ENCODE measurements at places on chromosomes 12 and 14. TPM values are rescaled to one million over a fixed set of nuclear protein-coding genes. Genes with fewer than 3 reads are reported as not detected.

Gene TSPAN11
- polyA plus RNA-seq, result 1.8 TPM

Gene SPTB
- polyA plus RNA-seq, result 0.64 TPM

Gene ANO4
- not detected for polyA plus RNA-seq

Gene CMA1
- 1.2 TPM for polyA plus RNA-seq

Gene PRKD1
- 2.3 TPM for polyA plus RNA-seq

Gene CDKN1B
- 43.8 TPM for polyA plus RNA-seq

Gene DBX2
- polyA plus RNA-seq, result not detected

Gene GPR132
- 0.60 TPM for polyA plus RNA-seq

Gene ACOT6
- polyA plus RNA-seq, result not detected

Gene GPR135
- not detected for polyA plus RNA-seq

Gene KRT82
- polyA plus RNA-seq, result not detected

Gene RASAL1
- polyA plus RNA-seq, result 10.5 TPM

Gene TMEM179
- polyA plus RNA-seq, result 4.2 TPM

Gene IL22
- polyA plus RNA-seq, result 1.2 TPM

Gene TMEM63C
- 6.5 TPM for polyA plus RNA-seq

Gene OR2AP1
- polyA plus RNA-seq, result not detected

Gene AGAP2
- polyA plus RNA-seq, result 0.46 TPM

Gene B3GNT4
- polyA plus RNA-seq, result 0.46 TPM

Gene BICDL1
- 6.7 TPM for polyA plus RNA-seq

Gene TAS2R8
- not detected for polyA plus RNA-seq

Gene CEP128
- 2.7 TPM for polyA plus RNA-seq

Gene SLC6A13
- polyA plus RNA-seq, result not detected

Gene TXNRD1
- polyA plus RNA-seq, result 89.2 TPM

Gene PRKAB1
- 52.3 TPM for polyA plus RNA-seq

Gene PNP
- 104 TPM for polyA plus RNA-seq

Gene DLGAP5
- polyA plus RNA-seq, result 1.2 TPM

Gene SLCO1B1
- not detected for polyA plus RNA-seq

Gene APOF
- not detected for polyA plus RNA-seq

Gene ASIC1
- polyA plus RNA-seq, result 1.6 TPM

Gene ADAM21
- polyA plus RNA-seq, result not detected

Gene KRT72
- not detected for polyA plus RNA-seq

Gene LPAR5
- polyA plus RNA-seq, result 4.2 TPM

Gene TMEM121
- polyA plus RNA-seq, result not detected

Gene FGF6
- not detected for polyA plus RNA-seq

Gene MED6
- polyA plus RNA-seq, result 15.0 TPM

Gene KERA
- not detected for polyA plus RNA-seq

Gene GNG2
- polyA plus RNA-seq, result 18.4 TPM

Gene KLRF1
- polyA plus RNA-seq, result not detected

Gene CIDEB
- 7.2 TPM for polyA plus RNA-seq

Gene TIGAR
- 7.1 TPM for polyA plus RNA-seq

Measured in sigmoid colon (tissue), 7 donors.